ENCODE measurements at places on chromosomes 4 and X. TPM values are rescaled to one million over a fixed set of nuclear protein-coding genes. Genes with fewer than 3 reads are reported as not detected.

Gene CT47B1
- not detected for total RNA-seq

Gene AKAP4
- not detected for total RNA-seq

DNA sequence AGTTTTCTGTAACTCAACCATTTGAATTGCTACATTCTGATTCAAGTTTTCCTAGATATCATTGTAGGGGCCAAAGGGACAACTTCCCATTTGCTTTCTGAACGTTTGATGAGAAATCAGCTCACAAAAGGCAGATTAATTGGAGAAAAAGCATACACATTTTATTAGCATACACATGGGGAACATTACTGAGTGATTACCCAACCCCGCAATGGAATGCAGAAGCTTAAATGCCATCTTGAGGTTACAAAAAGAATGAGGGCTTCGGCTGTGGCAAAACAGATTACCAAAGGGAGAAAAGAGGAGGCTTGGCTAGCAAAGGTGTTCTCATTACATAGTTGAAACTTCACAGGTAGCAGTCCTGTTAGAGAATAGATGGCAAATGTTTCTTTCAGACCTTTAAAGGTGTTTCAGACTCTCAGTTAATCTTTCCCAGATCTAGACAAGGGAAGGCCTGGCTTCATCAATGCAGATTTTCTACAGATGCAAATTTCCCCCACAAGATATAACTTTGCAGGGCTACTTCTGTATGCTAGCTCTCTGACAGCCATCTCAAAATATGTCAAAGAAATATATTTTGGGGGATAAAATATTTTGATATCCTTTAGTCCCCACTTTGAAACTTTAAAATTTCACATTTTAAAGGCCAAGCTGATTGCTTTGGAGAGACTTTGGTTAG lies 26.5 kb upstream of the HERC6 start:
- DNase-seq, result no peak

Gene ARHGEF9
- total RNA-seq, result 14.3 TPM

DNA sequence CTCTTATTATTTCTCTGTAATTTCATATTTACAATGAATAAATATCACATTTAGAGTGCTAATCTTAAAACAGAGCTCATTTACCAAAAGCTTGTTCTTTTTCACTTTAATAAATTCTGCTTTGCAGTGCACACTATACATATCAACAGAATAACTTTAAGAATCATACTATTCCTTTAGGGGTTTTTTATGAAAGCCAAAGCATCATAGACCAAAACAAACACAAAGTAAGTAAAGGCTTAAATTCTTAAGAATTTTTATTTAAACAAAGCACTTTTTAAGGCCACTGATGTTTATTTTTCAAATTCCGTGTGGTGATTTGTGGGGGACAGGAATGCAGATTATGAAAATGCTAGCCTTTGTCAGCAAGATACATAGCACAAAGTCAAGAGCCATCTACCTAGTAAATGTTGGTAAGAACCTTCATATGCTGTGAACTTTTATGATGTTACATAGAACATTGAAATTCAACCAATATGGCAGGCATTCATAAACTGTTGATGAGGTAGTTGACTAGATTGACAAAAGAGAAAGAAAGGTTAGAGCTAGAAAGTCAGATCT lies 17.8 kb downstream of the TIGD2 start:
- no peak for DNase-seq

DNA sequence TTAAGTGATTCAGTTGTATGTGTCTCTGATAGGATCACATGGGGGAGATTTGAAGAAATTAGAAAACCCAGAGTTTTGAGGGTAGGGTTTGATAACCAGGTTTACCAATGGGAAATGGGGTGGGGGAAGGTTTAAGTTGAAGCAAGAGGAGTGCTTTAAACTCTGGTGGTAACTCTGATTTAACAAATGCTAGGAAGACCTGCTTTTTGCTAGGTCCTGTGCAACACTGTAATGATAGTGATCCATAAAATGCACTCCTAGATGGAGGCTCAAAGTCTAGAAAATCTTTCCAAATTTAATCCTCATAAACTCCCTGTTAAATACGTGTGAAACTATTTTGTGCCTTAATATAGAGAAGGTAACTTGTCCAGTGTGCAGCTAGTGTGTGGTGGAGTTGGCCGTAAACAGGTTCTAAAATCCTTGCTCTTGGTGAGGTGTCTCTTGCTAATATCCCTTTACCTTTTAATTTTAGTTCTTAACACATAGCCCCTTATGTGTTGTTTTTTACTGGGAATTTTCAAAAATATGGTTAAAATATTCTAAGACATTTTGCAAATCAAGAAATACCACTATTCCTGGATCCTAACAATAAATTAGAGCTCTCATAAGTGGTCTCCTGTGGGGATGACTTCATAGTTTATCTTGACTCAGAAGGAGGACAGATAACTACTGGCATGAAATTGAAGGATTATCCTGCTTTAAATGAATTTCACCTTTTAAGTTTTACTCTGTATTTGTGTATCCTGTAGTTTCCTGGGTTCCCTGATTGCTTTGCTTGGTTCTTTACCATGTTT lies 4.1 kb downstream of the RPL34 start:
- no peak for DNase-seq

DNA sequence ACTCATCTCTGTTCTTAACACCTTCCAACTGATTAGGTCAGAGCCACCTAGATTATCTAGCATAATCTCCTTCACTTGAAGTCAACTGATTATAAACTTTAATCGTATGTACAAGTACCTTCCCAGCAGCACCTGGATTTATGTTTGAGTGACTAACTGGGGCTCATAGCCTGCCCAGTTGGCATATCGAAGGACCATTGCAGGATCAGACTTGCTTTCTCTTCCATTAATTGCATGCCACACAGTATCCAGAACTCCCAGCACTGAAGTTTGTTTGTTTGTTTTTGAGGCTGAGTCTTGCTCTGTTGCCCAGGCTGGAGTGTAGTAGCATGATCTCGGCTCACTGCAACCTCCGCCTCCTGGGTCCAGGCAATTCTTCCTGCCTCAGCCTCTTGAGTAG lies 27.9 kb downstream of the GRK4 start:
- no peak for DNase-seq

Gene CLCN4
- 23.1 TPM for total RNA-seq

DNA sequence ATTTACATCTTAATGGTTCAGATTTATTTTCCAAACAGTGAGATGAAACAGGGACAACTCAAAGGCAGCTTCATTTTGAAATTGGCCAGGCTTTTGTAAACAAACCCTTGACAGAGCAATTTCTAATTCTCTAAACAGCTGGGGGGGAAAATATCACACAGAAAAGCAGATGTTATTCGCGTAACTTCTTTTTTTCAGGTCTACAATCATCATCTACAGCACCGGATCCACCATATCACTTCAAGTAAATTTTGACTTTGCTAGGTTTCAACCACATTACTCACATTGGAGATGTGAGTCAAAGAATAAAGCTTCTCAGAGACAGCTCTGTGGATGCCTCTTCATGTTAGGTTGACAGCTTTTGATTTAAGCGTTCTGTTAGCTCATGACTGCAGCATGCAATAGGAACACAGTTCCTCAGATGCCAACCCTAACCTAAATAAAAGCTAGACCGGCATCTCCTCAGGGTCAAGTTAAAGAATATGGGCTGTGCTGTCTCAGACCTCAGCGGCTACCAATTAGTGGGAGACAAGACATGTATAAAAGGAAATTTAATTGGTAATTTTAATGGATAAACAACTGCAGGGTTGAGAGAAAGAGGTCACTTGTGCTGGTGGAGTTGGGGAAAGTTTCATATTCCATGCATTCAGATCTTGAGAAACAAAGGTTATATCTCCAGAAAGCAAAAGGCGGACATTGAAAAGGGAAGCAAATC lies 26.8 kb downstream of the AMELX start:
- no peak for DNase-seq

Gene SFRP2
- total RNA-seq, result 4.1 TPM

DNA sequence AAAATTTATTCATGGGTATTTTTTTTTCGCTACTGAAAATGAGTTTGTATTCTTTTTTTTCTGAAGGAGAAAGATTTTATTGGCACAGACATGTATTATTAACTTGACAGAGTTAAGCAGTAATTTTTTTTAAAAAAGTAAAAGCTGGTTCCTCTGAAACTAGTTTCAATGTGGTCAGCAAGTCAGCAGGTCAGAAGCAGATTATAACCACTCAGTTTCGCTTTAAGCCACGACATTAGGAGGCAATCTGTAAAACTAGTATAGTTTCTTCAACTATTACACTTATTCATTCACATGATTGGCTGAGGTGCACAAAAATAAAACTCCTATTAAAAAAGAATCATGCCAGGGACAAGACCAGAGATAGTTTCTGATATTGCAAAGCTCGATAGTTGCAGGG lies 714.2 kb upstream of the PCDH7 start:
- no peak for DNase-seq

Gene KLB
- total RNA-seq, result not detected

DNA sequence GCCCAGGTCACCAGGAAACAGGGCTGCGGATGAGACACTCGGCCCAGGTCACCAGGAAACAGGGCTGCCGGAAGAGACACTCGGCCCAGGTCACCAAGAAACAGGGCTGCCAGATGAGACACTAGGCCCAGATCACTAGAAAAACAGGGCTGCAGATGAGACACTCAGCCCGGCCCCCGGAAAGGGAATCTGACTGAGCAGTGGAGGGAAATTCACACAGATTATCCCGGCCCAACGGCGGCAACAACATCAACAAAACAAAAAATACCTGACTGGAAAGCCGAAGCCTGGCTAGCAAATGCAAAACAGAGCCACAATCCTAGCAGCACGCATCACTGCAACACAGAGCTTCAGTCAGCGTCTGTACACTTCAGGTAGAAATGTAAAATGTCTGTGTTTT lies 20.7 kb downstream of the AFAP1 start:
- no peak for DNase-seq

GRCh38 chr4:54986095-54986846 lies 139.1 kb downstream of the KDR start:
- no peak for DNase-seq

DNA sequence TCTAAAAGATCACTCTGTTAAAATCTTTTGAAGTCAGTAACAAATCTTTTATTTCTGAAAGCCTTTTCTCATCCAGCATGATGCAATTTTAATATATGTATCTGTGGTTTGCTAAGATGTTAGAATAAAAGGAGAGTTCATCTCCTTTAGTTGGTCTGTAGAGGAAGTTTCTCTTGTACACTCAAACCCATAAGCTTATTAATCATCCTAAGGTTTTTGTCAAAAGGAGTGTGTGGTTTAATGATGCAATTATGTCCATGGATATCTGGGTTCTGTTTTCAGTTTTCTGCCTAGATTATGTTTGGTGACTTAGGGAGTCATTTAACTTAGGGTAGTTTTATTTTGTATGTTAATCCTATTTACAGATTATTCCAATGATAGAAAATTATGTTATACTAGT lies 52.1 kb upstream of the NDST4 start:
- DNase-seq, result no peak

- no peak for DNase-seq
These were observed 1.4 kb downstream of the ADGRA3 start for GRCh38 chr4:22514481-22514880.

GRCh38 chr4:71711044-71711984 lies 72.6 kb downstream of the GC start:
- DNase-seq, result no peak

- DNase-seq, result no peak
These were observed 318.6 kb downstream of the HNRNPD start for GRCh38 chr4:82055156-82055555.

DNA sequence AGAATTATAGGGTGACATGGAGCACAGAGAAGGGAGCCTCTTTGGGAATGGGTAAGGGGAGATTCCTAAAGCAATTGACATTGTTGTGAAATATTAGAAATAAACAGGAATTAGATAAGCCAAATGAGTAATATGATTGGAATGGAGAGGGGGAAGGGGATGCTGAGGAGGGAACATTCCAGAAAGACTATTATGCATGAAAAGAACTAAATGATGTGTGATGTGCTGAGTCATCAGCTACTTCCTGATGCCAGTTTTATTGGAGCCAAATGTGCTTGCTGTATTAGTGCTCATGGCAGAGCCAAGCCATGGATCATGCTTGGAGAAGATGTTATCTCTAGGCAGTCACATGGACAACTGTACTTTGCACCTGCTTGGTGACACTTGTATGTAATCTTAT lies 189.0 kb upstream of the HCCS start:
- DNase-seq, result no peak

DNA sequence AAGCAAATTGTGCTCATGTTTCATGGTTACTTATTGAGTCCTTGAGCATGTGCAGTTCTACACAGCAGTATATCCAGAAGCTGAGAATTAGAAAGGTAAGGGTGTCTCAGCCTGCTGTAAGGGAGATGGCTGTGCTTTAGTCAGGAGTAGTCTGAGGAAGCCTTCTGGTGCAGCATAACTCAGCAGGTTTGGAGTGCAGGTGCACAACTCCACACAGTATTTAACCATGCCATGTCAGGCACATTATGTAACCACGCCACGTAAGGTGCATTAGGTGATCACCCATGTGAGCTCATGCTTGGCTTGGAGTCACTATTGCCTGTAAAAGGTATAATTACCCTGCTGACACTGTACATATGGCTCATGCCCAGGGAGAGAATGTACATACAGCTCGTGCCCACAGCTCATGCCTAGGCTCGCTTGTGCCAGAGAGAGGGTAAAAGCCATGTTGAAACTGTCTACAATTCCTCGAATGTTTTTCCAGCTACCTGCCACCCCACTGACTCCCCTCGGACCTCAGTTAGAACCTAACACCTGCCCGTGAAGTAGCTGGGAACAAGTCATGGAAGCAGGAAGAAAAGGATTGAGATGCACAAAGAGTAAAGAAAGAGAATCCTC lies 37.8 kb downstream of the UCHL1 start:
- no peak for DNase-seq

Gene PLS3
- total RNA-seq, result 122 TPM

- DNase-seq, result peak; percentile 49
These were observed 729.3 kb upstream of the ACTRT1 start for GRCh38 chrX:128781506-128781905.

- DNase-seq, result no peak
These were observed 24.5 kb downstream of the SH3RF1 start for GRCh38 chr4:169246279-169246678.

DNA sequence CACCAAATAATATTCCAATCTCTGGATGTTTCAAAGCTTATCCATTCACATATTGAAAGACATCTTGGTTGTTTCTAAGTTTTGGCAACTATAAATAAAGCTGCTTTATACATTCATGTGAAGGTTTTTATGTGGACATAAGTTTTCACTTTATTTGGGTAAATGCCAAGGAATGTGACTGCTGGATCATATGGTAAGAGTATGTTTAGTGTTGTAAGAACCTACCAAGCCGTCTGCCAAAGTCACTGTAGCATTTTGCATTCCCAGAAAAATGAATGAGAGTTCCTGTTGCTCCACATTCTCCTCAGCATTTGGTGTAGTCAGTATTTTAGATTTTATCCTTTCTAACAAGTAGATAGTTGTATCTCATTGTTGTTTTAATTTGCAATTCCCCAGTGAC lies 1047.7 kb downstream of the C4orf33 start:
- DNase-seq, result no peak

Measured in endothelial cell (in vitro differentiated cells).